ENCODE measurements at places on chromosomes 5 and 9. TPM values are rescaled to one million over a fixed set of nuclear protein-coding genes. Genes with fewer than 3 reads are reported as not detected.

DNA sequence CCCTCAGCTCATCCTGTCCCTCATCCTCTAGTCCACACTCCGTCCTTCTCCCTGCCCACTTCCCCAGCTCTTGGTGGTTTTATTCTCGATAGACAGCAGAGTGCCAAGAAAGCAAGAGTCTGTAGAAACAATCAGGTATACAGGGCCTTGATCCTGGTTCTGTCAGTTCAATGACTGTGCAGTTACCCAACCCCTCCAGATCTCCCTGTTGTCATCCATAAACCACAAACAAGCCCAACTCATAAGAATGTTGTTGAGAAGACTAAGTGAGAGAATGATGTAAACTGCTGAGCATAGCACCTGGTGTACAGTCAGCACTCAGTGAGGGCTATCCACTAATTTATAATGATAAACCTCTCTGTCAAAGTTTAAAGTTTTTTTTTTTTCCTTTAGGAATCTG, 31.3 kb downstream of the ISL1 start:
- no peak for DNase-seq

MATR3 gene
- polyA plus RNA-seq, result 183 TPM

NUTM2G gene
- polyA plus RNA-seq, result 0.36 TPM

DNA sequence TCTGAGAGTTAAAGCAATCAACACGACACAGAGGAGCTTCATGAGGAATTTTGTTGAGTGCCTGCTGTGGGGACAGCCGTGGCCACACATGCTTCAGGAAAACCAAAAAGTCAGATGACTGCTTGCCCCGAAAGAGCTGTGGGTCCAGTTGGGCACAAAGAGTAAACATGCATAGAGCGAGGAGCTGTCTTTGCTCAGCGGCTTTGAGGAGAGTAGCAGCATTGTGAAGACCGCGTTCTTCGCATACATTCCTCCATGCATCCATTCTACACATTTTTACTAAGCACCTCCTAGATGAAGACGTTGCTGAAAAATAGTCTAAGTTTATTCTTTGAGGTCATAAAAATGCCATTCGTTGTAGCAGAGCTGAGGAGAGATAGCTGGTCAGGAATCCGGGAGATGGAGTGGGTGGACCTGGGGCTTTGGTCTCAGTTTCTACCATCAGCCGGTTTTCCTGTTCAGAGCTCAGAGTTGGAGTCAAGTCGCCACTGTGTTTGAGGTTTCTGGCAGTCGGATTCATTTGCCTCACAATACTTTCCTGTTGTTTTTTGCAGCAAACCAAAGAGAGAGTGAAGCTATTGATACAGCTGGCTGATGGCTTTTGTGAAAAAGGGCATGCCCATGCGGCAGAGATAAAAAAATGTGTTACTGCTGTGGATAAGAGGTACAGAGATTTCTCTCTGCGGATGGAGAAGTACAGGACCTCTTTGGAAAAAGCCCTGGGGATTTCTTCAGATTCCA, 194.5 kb upstream of the OTULINL start:
- no peak for DNase-seq

DNA sequence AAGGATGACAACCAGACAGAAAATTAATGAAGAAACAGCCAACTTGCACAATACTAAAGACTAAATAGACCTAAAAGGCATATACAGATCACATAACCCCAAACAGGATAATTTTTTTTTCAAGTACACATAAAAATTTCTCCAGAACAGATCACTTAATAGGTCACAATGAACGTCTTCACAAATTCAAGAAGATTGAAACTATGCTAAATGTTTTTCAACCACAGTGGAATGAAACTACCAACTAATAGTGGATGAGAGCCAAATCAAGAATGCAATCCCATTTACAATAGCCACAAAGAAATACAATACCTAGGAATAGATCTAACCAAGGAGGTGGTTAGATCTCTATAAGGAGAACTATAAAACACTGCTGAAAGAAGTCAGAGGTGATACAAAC, 145.8 kb downstream of the TMEM232 start:
- no peak for DNase-seq

DNA sequence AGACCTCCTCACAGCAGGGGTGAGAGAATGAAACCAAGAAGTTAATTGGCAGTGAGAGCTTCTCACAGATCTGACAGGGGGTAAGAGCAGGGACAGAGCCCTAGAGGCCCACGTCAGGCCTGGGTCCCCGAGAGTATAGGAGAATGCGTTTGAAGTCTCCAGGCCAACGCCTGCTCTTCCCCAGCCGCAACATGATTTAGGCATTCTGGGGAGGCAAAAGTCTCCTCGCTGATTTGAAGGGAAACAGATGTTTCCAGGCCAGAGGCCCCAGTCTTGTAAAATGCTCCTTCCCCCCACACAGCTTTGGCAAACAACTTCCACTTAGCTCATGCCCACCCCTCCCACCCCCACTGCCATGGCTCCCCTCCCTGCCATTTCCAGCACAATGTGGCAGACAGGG, 239.2 kb upstream of the TRIM32 start:
- DNase-seq, result no peak

DNA sequence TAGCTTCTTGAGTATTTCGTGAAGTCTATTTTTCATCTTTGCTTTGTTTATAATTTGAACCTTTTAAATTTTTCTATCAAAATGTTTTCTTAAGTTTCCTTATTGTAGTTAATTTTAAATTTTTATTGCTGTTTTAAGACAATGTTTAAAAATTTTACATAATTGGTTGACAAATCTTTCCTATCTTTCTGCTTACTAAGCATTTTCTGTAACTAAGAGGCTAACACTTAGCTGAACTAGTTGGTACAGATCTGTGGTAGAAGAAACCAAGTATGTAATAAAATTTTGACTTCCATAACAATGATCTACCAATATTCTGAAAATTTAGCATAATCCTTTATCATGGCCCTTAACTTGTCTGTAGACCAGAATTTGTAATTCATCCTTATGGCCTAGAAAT, 32.3 kb upstream of the TNPO1 start:
- no peak for DNase-seq
